ENCODE measurements at places on chromosomes 12 and 14.
A peak's percentile ranks its signal among the peaks of the same experiment; 100 is the strongest.

- no peak for DNase-seq
Measured at GRCh38 chr14:71680736-71681387, 251.4 kb upstream of the RGS6 start.

- no peak for DNase-seq
Measured at GRCh38 chr12:116996093-116996492, 85.3 kb downstream of the FBXW8 start.

DNA sequence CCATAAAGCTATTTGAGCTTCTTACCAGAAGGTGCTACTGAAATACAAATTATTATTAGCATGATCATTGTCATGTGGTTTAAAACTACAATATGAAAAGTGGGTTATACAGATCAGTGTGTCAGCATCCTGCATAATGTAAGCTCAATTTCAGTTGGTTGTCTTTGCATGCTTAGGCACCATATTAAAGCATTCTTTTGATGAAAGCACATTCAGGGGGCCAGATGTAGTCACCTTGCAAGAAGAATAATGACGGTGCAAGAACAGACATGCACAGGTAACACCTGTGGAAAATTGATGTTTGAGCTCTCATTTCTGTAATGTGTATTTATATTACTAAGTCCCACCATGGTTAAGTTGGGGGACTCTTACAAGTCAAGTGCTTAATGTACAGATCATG lies 123.9 kb downstream of the PAX9 start:
- no peak for DNase-seq

DNA sequence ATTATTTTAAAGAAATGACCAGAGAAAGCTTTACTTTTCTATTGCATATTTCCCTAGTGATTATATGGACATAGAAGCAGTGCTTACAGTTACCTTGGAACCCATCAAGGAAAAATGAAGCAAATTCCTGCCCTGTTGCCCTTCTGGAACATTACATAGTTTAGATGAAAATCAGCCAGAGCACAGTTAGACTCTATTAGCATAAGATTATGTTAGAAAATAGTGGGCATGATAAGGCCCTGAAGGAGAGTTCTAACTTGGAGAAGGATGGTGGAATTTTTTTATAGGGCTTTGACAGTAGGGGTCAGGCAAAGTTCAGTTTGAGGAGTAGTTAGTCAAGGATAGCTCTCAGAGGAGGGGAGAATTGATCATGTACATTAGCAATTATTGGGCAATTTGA lies 74.3 kb downstream of the FUT8 start:
- DNase-seq: no peak

DNA sequence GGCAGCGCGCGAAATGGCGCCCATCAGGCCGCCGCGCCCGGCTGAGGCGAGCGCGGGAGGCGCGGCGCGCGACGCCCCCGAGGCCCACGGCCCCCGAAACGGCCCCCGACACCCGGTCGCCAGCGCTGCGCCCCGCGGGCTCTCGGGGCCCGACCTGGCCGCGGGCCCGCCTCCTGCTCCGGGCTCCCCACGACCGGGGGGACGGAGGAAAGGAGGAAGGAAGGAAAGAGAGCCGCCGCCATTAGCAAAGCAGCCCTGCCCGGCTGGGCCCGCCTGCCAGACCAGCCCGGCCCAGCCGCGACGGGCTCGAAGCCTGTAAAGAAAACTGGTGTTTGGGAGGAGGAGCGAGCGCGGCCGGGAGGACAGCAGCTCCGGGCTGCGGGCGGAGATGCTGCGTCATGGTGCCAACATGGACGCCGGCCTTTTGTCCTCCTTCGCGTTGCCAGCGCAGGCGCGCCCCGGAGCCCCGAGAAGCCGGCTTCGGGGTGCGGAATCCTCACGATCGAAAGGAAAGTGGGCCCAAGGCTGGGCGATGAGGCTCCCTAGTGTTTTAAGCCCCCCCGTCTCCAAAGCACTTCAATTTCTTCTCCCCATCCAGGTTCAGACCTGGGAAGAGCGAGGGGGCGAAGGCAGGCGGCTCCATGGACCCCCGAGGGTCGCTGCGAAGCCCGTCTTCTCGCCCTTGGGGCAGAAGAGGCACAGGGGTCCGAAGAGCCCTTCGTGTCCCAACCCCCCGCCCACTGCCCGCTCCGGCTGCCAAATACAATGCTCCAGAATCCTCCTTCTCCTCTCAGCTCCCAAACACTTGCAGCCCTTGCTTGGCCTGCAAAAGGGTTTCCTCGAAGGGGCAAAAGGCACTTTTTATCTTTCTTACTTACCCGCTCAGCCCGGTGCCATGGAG lies 2.9 kb upstream of the SETD1B start:
- peak; percentile 68 for DNase-seq

DNA sequence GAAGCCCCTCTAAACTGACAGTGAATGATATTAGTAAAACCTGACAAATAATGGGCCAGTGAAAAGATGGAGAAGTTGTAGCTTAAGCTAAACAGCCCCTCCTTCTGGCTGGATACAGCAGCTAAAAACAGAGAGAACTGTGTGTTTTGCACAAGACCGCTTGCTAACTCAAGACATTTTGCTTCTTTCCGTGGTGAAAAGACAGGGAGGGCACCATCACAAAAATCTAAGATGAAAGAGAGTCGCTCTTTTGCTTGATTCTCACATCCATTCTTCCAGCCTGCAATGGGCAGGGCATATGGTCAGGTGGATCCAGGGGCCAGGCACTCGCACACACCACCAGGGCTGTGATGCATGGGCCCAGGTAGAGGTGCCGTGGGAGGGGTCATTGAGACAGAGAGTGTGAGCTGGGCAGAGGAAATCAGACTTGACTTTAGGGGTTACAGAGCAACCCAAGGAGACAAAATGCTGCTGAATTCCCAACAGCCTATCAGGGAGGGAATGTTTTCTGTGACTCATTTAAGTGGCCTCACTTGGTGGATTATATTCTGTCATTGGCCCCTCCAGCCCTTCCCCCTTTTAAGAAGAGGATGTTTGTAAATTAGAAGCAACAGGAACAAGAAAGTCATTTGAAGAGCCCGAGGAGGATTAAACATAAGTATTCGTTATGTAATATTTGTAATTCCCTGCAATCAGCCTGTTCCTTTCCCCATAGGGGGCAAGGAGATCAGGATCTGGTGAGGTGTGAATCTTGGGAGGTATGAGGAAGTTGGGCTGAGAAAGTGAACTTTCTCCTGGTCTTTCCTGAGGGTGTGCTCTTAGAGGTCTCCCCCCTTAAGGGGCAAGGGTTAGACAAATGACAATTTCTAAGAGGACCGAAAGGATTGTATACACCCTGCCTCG lies 12.3 kb downstream of the EMP1 start:
- DNase-seq: no peak

DNA sequence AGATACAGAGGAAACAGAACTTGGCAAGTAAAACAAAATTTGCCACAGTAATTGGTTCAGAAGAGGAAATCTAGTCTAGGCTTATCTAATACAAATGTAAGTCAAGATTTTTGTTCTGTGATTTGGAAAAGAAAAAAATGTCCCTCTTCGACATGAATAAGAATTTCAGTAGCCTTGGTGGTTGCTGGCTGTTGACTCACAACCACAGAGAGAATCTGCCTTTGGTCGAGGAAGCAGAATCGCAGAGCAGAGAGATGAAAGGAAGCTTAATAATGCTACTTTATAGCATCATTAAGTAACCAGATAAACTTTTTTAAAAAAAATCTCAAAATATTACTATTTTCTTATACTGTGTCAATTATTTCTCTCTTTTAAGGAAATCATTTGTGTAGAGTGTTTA lies 1096.6 kb downstream of the FLRT2 start:
- DNase-seq: no peak

DNA sequence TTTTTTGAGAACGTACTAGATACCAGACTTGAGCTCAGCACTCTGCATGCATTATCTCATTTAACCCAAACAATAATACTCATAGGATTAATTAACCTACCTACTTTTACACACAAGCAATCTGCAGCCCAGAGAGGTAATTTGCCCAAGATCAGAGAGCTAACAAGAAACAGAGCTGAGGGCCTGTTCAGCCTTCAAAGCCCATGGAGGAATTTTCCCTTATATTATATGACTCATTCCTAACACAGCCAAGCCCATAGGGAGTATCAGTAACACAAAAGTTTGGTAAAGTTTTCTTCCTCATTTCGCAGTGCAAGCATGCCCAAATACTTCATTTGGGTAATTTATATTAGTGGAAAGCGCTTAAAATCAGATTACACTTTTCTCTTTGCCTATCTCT lies 94.7 kb downstream of the GALC start:
- no peak for DNase-seq

GRCh38 chr14:83632375-83632774 lies 1897.6 kb upstream of the FLRT2 start:
- DNase-seq: no peak

GRCh38 chr12:27871946-27872345 lies 91.9 kb upstream of the MANSC4 start:
- DNase-seq: no peak

- no peak for DNase-seq
Measured at GRCh38 chr14:100140452-100141078, 18.9 kb downstream of the DEGS2 start.

DNA sequence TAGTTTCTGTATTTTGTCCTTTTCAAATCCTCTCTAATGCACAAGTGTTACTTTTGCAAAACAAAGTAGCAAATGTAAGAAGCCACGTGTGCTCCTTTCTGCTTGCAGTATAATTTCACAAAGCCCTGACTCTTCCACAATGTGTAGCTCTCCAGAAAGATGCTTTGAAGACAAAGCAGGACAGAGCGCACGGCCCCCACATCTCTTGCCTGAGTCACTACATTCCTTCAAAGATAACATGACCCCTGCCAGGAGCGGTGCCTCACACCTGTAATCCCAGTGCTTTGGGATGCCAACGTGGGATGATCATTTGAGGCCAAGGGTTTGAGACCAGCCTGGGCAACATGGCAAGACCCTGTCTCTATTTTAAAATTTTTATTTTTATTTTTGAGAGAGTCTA lies 40.5 kb downstream of the JAG2 start:
- no peak for DNase-seq

DNA sequence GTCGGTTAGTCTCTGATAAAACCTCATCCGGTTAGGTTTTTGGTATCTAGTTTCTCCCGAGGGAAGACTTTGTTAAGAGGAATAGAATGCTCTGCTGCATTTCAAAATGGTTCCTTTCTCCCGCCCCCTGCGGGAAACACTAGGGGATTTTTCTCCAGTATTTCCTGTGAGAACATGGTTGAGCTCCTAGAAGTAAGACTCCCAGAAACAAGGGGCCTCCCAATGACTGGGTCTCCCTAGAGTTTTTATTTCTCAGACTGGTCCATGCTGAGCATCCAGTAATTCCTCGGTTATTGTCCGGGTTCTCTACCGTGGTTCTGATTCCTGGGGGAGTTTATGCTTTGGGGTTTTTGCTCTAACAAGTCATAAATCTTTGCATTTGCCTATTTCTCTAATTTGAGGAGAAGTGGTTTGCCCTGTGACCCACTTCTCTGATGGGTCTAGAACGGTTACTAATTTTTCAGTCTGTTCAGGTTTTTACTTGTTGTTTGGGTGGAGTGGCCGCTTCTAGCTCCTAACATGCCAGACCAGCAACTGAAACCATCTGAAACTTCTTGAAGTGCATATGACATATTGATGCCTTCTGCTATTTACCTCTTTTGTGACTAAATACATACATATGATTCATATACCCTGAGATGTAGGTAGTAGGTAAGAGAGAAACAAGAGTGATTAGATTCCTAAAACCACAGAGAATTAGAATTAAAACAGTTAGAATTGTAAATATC lies 25.1 kb downstream of the TESPA1 start:
- DNase-seq: no peak

DNA sequence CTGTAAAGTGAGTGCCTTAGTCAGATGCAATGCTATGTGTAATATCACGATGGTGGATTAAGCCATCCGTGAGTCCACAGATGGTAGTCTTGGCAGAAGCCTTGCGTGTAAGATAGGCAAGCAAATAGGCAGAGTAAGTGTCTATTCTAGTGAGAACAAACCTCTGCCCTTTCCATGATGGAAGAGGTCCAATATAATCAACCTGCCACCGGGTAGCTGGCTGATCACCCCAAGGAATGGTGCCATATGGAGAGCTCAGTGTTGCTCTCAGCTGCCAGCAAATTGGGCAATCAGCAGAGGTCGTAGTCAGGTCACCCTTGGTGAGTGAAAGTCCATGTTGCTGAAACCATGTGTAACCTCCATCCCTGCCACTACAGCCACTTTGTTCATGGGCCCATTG lies 371.2 kb upstream of the LRFN5 start:
- DNase-seq: no peak

DNA sequence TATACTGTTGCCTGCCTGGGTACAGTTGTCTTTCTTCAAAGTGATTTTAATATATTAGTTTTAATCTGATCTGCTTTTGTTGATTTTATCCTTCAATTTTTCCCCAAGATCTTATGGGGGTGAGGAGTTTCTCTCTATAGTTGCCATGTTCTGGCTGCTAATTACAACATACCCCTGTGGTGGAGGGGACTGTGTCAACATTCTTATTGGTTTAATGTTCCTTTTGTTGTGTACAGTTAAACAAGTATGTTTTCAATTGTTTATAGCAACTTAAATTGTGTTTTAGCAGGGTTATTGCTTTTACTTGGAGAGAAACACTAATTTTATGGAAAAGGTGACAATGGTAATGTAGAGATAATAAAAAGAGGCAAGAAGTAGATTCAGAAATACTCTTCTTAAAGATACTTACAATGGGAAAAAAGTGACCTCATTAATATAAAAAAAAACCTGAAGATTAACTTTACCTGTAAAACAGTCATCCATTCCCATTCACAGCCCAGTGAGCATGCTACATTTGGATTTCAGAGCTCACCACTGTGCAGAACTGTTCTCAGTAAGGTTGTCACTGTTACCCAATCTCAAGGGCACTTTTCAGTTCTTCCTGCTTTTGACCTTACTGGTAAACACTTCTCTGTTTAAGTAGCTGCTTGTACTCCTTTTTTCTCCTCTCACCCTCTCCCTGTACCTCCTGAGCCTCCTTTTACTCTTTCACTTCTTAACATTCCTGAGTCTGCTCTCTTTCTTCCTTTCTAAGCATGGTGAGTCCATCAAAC lies 8.1 kb upstream of the LRRK2 start:
- DNase-seq: no peak

- DNase-seq: no peak
Measured at GRCh38 chr12:85653731-85654455, 182.3 kb downstream of the RASSF9 start.

DNA sequence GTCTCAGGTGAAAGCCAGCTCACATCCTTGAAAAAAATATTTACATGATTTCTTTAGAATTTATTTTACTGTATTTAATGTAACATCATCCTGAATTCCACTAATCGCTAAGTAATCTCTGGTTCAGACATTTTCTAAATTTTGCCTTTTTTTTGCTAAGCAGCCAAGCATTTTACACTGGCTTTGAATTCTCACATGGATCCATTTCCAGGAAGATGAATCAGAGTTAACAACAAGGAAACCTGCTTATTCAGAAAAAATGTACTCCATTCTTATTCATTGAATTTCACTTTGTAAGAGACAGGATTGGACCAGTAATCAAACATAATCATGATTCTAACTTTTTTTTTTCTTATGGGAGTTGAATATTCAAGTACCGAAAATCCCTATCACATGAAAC lies 1785.1 kb upstream of the FLRT2 start:
- no peak for DNase-seq

DNA sequence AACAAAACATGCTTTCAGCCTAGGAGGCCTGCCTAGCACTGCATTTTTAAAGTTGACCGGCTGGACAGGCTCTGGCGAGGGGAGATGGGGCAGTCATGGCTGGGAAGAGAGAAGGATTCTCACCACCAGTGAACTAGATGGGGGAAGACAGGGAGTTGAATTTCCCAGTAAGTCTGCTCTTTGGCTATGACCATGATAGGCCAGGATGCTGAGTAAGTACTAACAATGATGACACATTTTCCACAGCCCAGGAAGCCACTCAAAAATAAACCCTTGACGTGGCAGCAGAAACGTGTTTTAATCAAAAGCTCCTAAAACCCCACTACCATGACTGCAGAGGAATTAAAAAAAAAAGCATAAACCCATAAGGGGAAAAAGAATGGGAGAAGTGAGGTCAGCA lies 19.0 kb downstream of the KCTD10 start:
- DNase-seq: peak; percentile 23
